NCI-H69 (cell line): ENCODE measurements at places on chromosomes 4 and X.
A peak's percentile ranks its signal among the peaks of the same experiment; 100 is the strongest.

- no peak for DNase-seq
These were observed 22.0 kb upstream of the RNF4 start for GRCh38 chr4:2446656-2447564.

GRCh38 chr4:37981844-37982720, 21.9 kb downstream of the PTTG2 start:
- peak; percentile 57 for DNase-seq

DNA sequence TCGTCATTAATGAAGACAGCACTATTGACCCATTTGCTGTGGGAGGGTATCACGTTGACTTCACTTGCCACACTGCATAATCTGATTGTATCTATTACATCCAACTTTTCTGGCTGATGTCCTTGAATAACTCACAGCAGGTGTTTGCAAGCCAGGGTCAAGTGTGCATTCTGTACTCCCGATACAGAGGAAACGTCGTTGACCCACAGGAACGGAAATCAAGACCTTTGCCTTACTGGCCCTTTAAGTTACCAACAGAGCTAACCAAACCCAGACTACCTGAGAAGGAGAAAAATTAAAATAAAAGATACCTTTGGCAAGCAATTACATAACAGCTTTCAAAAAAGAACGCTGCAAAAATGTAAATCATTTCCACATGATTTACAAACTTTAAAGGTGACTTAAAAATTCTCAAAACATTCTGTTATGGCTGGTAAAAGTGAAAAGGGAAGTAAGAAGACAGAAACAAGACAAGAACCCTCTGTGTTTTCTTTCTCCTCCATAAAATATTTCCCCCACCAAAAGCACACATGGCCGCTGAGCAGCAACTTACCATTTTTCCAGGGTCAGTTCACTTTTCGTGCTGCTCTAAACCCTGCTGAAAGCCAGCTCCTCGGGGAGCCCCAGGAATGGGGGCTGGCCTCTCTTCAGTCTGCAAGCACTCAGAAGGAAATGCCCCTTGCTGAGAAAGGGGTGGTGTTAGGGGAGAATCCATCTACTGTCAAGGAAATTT, 6.5 kb upstream of the SHISA3 start:
- DNase-seq: no peak

GRCh38 chr4:40205259-40206198, 8.7 kb downstream of the RHOH start:
- no peak for DNase-seq

- no peak for DNase-seq
These were observed 367.3 kb downstream of the GRIA2 start for GRCh38 chr4:157587681-157588423.

DNA sequence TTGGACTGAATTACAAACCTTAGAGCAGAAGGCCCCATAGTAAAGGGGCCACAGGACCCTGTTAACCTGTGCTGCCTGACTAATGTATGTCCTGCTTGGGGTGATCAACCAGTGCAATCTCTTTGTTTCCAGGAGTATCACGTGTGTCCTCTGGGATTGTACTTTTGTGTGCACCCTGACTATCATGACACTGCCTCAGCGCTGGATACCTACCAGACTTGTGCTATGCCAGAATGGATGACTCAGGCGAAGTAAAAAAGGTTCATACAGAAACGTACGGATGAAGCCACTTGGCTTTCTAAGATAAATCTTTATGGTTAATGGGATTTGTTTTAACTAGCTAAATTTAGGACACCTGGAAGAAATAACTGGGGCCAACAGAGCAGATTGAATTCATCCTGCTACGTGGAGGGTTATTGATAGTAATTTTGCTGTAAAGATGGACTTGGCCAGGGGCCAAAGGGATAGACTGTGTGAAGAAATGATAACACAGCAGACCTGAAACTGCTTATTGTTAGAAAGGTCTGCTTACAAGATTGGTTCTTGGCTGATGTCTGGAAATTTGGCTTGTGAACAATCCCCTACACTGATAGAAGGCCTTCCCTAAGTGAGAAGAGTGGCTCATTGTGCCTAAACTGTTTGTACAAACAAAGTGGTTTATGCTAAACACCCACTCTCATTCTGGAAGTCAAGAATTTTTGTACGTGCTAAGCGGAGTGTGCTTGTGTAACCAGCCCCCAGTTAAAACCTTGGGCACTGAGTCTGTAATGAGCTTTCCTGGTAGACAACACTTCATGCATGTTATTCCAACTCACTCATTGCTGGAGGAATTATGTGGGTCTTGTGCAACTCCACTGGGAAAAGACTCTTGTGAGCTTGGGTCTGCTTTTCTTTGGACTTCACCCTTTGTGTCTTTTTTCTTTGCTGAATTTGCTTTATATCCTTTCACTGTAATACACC, 750.5 kb upstream of the HTR2C start:
- DNase-seq: no peak

DNA sequence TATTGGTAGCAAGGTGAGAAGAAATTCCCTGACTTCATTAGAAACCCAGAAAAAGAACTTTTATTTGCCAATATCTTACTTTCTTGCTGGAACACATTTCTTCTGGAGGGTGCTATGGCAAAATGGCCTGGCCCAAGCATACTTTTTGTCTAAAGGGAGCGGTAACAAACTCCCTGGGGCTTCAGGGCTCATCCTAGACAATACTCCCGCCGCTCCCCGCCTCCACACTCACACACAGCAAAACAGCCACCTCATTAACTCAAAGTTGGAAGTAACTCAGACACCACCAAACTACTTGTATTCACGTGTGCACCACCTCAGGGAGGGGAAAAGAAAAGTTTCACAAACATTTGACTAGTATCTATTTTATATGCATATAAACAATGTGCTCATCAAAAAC, 75.7 kb downstream of the IGSF1 start:
- no peak for DNase-seq

- DNase-seq: no peak
These were observed 94.9 kb upstream of the TECRL start for GRCh38 chr4:64503945-64504675.

DNA sequence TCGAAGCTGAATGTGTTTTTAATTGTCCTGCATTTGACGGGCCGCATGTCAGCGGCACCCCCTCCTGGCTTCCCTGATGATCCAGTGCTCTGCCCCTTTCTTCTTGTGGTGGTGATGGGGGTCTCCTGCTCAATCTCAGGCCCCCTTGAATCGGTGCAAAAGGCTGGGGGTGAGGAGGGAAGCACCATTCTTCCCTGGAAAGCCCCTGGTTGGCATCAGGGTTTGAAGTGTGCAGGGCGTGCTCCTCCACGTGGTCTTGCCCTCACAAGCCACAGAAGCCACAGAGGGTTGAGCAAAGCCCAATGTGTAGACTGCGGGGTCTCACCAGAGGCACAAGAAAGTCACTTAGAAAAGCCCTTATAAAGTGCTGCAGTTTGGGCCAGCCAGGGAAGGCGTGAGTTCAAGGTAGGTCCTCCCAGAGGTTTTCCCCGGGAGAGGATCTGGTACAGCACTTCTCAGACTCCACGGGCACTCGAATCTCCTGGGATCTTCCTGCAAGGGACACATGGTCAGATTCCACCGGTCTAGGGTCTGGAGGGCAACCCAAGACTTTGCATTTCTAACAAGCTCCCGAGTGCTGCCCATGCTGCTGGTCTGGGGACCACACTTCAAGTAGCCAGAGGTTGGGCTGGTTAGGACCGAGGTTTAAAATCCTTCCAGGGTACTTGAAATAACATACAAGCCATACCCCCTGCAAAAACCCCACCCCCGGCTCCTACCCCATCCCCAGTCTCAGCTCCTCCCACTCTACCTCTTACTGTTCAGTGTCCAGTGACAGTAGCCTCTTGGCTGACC, 35.1 kb downstream of the PSAPL1 start:
- DNase-seq: no peak

GRCh38 chrX:13864264-13864663, 47.4 kb upstream of the GPM6B start:
- no peak for DNase-seq

DNA sequence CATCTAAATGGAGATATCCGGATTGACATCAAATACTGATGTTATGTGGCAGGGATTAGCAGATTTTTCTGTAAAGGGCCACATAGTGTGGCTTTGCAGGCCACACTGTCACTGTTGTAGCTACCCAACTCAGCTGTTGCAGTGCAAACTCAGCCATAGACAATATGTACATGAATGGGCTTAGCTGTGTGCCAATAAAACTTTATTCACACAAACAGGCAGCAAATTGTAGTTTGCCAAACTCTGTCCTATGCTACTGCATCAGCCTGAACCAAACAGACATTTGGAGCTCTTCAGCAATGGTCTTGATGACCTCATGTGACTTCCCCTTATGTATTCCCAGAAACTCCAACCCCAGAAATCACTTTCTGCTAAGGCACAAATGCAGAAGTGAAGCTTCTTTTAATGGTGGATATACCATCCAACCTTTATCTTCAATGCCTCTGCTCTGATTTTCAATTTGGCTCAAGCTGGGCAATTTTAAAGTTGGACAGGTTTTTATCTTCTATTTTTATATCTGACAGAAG, 18.4 kb upstream of the TRPC5OS start:
- DNase-seq: no peak

DNA sequence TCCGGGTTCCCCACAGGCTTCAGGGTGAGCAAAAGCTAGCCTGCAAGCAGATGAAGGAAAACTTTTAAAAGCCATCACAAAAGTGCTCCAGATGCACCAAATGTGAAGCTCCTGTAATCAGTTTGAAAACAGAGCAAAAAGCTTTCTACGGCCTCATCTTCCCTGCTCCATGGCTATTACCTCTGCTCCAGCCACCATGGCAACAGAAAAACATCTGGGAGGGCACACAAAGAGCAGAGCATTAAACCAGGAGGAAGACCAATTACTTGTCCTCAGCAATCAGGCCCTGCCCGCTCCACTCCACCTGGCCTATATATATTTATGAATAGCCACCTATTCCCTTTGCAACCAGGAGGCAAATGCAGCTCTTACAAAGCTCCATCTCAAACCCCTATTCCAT, 33.6 kb downstream of the TMEM154 start:
- peak; percentile 70 for DNase-seq

- DNase-seq: peak; percentile 94
These were observed 32.4 kb upstream of the THOC2 start for GRCh38 chrX:123764967-123765871.

DNA sequence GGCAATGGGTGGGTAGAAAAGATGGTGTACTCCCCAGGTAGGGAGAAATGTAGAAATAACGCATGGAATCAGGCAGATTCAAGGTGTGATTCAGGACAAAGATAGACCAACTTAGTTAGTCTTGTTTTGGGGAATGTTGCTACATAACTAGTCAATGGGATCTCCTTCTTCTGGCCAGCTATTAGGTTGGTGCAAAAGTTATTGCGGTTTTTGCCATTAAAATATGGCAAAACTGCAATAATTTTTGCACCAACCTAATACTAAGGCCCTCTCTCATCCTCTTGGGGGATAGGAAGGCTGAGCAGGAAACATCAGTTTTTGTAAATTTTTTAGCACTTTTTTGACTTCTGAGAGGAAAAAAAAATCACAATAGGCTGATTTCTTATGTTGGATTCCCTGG, 23.2 kb downstream of the CYBB start:
- no peak for DNase-seq

DNA sequence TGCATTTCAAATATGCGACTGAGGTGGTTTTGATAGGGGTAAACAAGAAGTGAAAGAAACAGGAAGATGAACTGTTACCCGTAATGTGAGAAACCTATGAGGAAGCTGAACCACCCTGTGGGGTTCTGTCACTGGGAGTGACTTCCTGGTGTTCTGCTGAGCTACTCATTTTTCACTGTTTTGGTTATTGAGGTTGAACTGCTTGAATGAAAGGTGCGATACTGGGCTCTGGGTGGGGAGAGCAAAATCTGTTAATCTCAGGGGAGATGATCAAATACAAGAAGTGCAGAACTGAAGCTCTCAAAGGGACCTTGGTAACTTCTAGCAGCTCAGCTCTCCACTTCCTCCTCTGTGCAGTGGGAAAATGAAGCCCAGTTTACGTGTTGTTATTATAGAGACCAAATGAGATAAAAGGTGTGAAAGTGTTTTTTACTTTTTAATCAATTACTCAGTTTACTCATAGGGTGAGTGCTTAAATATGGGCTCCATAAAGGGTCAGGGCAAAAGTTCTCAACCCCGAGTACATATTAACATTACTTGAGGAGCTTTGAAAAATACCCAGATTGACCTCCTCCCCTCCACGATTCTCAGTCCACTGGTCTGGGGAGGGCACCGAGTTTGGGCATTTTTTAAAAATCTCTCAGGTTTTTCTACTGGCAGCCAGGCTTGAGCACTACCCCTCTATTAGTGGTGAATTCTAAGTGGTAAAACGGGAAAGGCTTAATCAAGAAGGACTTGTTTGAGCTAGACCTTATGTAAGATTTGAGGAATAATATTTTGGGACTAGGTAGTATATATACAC, 66.7 kb downstream of the COQ2 start:
- peak; percentile 56 for DNase-seq

DNA sequence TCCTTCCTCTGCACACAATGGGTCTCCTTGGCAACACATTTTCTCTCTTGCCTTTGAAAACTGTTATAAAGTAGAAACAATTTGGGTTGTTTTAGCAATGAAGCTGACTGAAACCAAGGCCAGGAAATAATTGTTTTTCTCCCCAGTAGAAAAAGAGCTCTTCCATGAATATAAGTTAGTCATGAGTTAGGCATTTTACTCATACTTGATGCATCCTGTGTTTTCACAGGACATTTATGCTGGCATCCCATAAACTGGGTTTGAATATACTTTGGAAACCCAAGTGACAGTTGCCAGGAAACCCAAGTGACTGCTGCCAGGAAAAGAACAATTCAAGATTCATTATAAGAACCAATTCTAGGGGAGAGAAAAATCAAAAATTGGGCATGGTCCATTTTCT, 128.6 kb upstream of the NPY2R start:
- DNase-seq: no peak

DNA sequence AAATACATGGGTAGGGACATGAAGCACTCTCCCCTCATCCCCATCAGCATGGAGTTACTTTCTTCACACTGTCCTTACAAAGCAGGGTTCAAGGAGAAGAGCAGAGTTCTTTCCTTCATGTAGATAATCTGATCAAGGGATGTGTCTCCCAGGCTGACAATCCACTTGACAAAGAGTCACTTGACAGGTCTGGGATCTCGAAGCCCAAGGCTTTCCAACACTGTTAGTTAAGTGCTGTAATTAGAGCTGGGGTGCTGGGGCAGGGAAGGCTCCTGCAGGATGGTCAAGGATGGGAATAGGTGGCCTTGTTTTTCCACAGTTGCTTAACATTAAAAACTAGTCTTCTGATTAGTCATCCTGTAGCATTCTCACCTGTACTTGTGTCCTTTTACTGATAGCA, 38.0 kb downstream of the CCNG2 start:
- DNase-seq: no peak

GRCh38 chr4:183165376-183165775, 66.3 kb downstream of the WWC2 start:
- DNase-seq: no peak

DNA sequence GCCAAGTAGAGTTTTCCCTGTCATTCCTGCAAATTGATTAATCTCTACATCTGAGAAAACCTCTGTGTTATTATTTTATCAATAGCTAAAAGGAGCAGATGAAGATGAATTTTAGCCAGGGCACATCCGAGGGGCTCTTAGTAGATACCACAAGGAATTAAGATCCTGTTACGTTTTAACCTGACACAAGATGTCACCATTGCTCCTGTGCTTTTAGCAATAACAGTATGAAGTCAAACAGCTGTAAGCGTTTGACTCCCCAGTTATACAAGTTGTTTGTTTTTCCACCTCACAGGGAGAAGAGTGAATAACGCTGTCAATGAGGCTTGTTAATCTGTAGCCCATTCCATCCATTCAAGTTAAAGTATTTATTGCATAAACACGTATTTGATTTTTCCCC, 76.0 kb upstream of the AP1S2 start:
- DNase-seq: peak; percentile 57

- no peak for DNase-seq
These were observed 76.5 kb upstream of the TSPAN7 start for GRCh38 chrX:38484607-38485498.

- peak; percentile 39 for DNase-seq
These were observed at the start of gene PF4V1 for GRCh38 chr4:73853246-73853704. PF4V1 (plus strand) TSS chr4:73853296; CDS start chr4:73853363, 67 bp downstream.
